ENCODE measurements at places on chromosomes 11 and 22.

DNA sequence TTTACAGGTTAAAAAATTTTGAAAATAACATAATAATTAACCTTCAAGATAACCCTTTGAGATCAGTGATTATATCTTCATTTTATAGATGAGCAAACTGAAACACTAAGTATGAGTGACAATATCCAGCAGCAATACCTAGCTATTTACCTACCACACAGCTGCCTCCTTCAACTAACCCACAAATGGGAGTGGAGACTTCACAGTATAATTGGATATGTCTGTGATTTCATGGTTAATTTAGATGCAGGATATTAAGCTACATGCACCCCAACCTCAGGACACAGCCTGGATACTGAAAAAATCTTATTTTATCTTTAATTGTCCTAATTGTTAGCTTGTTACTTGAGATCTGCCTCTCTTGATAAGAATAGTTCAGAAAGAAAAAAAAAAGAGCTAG, 297.2 kb upstream of the ANO5 start:
- no peak for DNase-seq

DNA sequence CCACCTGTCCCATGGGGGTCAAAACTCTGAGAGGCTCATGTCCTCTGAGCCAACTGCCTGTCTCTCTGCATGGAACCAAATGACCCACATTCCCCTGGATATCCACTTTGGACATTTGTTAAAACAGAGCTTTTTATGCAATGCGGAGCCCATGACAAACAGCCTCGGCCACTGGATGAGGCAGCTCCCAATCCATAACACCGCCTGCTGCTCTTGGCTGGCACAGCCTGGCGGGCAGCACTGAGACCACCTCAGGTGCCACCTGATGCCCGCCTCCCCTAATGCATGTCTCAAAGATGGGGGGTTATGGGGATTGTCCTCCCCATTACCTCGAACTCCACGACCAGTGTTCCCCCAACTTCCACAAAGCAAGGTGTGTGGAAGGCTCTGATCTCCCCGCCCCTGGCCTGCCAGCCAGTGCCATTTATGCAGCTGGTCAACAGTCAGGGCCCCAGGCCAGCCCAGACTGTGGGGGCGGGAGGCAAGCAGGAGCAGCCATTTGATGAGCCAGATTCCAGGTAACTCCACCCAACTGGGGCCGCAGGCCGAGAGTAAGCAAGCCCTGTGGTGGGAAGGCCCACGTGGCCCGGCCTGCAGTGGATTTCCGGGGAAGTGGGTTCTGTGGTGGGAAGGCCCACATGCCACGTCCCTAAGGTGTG, 84.2 kb downstream of the PHF21B start:
- DNase-seq: no peak

- DNase-seq: peak; percentile 23
Measured at GRCh38 chr11:105034813-105035620, at the start of gene CASP1. Gene CASP1, minus strand, starts transcription at chr11:105035144. Its CDS starts 31 bp downstream, at chr11:105035113.

DNA sequence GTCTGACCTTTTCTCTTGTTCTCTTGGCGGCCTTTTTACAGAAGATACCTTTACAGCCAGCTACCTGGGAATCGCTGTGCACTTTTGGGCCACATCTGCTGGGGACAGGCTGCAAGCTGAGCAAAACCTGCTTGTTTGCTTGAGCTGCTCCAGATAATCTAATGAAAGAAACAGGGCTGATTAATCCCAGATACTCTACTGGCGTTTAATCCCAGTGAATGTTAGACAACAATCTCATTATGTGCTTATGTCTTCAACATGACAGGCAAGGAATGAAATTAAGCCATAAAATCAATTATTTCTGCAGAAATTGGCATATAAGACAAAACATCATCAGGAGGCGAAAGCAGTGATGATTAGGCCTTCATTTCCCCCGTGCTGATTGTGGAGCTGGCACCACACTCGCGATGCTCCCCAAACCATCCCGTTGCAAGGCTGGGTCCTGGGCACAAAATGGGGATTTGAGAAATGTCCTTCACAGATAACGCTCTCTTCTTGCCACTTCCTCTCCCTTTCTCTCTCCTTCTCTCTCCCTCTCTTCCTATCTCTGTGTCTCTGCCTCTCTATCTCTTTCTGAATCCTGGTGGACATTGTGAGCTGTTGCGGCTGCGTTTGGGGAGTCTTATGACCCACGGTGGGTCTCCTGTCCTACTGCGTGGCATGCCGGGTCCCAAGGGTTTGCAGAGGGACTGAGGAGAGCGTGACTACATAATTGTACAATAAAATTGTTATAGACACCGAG, 1053.8 kb downstream of the TBC1D22A start:
- DNase-seq: no peak

- no peak for DNase-seq
Measured at GRCh38 chr11:76805206-76805913, 22.2 kb downstream of the TSKU start.
